Stimulated activated CD4-positive, alpha-beta T cell treated with anti-CD3 and anti-CD28 coated beads, Interleukin-4, amount 100 ng/mL, for 48 hours (primary cell): ENCODE measurements at places on chromosomes 7 and 10.

- DNase-seq, result no peak
Measured at GRCh38 chr7:157488966-157489365, 152.2 kb downstream of the DNAJB6 start.

- DNase-seq, result no peak
Measured at GRCh38 chr10:102752934-102753664, 9.4 kb downstream of the WBP1L start.

GRCh38 chr7:42426163-42426562 lies 189.2 kb upstream of the GLI3 start:
- DNase-seq, result no peak

GRCh38 chr10:128084364-128084763 lies 41.9 kb downstream of the MKI67 start:
- no peak for DNase-seq

GRCh38 chr7:94154858-94155257 lies 150.7 kb upstream of the BET1 start:
- no peak for DNase-seq

DNA sequence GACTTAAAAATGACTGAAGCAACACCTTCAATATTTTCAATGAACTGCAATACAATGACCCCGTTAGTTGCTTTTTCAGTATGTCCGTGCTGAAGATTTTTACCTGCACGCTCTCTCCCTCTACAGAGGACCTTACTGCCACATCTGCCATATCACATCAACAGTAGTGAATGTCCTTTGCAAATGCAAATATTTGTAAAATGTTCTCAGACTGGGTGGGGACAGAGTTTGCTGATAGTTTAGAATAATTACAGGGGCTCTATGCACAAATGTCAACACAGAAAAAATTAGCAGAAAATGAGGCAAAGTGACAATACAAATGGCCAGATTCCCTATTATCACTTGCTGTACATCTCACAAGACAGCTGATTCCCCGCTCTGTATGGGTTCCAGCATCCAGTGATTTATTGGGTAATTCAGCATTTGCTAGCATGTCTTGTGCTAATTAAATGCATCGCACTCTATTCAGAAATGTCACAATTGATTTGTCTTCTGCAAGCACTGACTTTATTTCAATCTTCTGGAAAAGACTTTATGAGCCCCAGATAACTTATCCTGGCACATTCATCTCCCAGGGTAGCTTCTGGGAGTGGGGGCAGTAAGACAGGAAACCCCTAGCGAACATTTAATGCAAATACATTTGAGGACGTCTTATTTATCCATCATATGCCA lies 69.1 kb upstream of the PTER start:
- no peak for DNase-seq
